ENCODE measurements at places on chromosomes 5 and 9.

DNA sequence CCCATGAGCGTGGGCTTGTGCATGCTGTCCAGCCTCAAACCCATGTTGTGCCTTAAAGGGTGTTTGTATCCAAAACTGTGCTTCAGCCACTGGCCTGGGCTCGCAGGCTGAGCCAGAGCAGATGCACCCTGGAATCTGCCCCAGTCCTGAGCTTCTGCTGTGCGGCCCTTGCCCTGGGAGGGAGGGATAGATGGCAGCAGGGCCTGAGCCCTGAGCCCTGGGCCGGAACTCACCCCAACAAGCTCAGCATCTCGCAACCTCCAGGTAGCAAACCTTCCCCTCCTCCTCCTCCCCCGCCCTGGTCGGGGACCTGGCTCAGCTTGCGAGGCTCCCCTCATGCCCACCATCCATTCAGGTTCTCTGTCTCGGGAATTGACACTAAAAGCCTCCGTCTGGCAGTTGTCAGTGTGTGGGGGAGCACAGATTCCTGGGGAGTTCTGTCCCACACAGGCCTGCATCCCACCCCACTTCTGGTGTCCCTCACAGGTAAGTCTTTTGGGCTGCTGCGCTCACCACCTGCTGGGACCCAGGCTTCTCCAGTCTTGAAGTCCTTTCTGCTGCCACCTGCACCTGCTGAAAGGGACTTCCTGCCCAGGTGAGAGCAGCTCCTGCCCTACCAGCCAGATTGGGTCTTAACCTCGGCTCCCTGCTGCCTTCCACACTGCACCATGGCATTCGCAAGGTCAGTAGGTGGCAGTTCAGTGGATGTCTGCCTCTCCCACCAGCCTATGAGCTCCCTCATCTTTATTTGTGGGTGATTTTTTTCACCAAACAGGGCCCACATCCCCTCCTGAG, 55.2 kb upstream of the OLFM1 start:
- DNase-seq, result no peak

DNA sequence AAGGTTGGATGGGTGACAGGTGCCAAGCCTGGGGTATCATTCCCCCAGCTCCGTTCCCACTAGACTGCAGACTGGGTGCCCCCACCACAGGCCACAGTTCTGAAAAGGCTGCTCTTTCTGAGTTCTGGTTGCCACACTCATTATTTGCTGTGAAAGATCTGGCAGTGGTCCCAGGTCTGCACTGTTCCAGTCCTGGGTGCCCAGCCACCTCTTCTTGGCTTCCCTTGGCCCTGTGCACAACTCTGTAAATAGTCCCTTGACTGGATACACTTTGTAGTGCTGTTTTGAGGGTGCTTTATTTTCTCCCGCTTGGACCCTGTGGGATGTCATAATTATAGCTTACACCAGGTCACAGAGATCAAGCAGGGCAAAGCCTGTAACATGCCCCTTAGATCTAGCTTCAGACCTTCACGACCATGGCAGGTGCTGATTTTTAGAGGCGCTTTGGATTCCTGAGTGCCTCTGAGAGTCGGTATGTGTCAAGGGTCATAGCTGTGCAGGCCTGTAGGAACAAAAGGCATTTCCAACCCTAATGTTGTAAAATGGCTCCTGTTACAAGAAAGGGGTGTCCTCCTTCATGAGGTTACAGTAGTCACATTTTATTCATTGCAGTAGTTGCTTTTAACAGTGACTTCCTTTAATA, 344.9 kb downstream of the ICE1 start:
- no peak for DNase-seq

DNA sequence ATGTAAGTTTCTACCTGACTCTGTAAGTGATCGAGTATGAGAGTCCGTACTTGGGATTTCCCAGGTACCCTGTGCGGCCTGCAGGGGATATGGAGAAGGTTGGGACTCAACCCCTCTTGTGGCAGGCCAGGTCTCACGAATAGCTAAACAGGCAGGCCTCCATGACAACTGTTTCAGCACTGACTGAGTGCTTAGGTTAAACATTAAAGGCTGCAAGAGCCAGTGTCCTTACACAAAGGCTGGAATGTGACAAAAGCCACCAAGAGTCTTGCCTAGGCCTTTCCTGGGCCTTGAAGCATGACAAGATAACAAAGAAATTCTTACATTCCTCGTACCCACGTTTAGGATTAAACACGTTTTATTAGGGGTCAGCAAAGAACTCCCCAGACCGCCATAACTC, 58.6 kb downstream of the THBS4 start:
- DNase-seq, result no peak

- DNase-seq, result no peak
Observed at GRCh38 chr5:177291735-177292134, 11.8 kb downstream of the RAB24 start.

GRCh38 chr5:141127305-141127704, 5.7 kb downstream of the PCDHB4 start:
- DNase-seq, result no peak

DNA sequence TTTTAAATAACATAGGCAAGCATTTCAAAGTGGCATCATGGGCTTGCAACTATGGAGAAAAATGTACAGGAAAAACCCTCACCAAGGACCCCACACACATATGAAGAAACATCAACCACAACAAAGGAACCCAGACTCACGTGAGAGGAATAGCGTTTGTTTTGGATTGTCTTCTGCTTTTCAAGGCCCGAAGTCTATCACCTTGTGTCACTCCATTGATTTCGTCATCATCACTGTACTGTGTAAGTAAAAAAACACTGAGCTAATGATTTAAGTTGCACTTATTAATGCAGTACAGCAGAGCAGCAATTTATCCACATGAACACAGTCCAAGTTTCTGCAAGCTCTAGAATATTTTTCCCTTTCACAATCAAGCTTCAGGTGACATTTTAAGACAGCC, 72.4 kb downstream of the HABP4 start:
- no peak for DNase-seq

- DNase-seq, result no peak
Observed at GRCh38 chr9:87603854-87604490, 106.3 kb downstream of the DAPK1 start.

- no peak for DNase-seq
Observed at GRCh38 chr5:25056836-25057235, 412.1 kb upstream of the CDH10 start.

- DNase-seq, result no peak
Observed at GRCh38 chr5:175195698-175196656, 248.0 kb downstream of the DRD1 start.
